ENCODE measurements at places on chromosomes 16 and 17. TPM values are rescaled to one million over a fixed set of nuclear protein-coding genes. Genes with fewer than 3 reads are reported as not detected.
A peak's percentile ranks its signal among the peaks of the same experiment; 100 is the strongest.

GRCh38 chr16:48053418-48053745 is 102.4 kb downstream of the ABCC12 start:
- DNase-seq, result no peak

DNA sequence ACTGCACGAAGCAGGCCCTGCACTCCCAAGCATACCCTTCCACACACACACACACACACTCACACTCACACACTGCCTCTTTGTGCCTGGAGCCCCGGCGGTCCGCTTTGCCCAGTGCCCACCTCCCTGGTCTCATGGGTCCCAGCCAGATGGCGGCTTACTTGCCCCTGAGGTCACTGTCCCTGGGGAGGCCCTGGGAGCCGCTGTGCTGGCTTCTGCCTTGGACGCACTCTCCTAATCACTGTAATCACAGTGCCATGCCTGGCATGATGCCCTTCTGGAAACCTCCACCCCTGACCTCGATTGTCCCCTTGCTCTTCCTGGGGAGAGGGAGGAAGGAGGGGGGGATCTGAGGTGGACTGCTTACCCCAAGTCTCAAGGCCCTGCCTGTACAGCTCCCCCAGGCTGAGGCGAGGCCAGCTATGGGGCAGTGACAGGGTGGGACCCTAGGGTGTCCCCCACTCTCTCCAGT is 36.0 kb downstream of the ARHGAP23 start:
- no peak for DNase-seq

DNA sequence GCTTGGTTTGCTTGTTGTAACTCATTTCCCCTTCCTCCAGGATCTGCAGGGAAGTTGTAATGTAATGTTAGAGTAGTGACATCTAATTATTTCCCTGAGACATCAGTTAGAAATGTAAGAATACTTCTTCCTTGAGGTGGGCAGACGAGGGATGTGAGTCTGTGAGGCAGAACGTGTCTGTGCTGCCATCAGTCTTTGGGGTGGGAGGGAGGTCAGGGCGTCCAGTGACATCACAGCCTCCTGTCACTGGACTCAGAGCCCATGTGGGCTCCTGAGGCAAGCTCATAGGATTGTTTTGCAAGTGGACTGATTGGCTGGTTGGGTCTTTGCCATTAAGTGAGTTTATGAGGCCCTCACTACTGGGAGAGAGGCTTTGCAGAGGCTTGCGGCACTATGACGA is 188.8 kb downstream of the CCDC182 start:
- DNase-seq, result no peak

DNA sequence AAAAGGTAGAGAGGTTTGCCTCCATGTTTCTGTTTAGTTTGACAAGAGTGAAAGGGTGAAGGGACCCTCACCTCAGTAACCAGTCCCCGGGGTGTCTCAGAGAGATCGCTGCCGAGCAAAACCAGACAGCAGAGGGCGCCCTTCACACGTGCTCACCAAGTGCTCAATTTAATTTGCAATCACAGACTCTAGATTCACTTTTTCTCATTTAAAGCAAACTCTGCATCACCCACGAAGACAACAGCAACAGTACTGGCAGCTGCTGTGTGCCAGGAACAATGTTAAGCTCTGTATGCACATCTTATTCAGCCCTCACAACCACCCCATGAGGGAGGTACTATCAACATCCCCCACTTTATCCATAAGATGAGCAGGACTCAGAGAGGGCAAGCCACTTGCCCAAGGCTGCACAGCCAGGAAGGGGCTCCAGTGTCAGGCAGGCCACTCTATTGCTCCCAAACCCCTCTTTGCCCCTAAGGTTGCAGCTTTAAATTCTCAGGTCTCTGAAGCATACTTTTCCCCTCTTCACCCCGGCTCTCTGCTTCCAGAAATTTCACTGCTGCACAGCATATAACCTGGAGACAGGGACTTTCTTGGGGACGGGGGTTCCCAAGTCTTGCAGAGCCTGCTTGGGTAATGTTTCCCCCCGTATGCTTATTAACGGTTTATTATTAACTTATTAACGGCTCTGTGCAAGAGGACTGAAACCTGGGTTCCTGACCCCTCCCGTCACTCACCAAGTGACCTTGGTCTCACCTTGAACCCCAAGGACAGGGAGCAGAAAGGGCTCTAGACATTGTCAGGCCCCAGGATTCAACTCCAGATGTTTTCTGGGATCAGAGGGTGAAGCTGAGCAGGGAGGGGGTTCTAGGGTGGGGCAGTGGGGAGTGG is 70.9 kb downstream of the CNGB1 start:
- DNase-seq, result peak; percentile 55

DNA sequence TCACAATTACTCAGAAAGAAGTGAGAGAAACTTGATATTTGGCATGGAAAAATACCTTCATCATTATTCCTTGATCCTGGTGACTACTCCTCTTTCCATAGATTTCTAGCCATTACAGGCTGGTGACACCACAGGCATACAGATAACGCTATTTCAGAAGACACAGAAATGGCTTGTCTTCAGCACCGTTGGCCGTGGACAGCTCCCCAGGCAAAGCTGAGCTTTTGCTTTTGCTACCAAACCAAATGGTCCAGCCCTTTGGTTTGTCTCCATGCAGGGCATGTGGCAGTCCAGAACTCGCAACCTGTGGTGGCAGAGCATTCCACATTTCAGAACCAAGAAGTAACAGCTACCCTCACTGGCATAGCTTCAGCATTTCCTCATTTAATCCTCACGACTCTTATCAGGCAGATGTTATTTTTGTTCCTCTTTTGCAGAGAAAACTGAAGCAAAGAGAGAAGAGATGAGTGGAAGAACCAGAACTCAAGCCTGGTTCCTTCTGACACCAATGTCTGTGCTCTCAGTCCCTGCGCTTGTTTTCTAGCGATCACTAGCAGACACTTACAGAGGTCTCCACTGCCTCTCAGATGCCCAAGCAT is 55.5 kb downstream of the HS3ST4 start:
- no peak for DNase-seq

KRTAP3-2 gene
- polyA plus RNA-seq, result not detected

NECAB2 gene
- polyA plus RNA-seq, result not detected

ACSM2A gene
- polyA plus RNA-seq, result not detected

HBQ1 gene
- polyA plus RNA-seq, result not detected

TMEM106A gene
- polyA plus RNA-seq, result 13.7 TPM

DPEP3 gene
- polyA plus RNA-seq, result 0.83 TPM
